ENCODE measurements at places on chromosomes 16 and 17.

GRCh38 chr17:44575403-44575802 is 18.1 kb downstream of the FZD2 start:
- DNase-seq = no peak

DNA sequence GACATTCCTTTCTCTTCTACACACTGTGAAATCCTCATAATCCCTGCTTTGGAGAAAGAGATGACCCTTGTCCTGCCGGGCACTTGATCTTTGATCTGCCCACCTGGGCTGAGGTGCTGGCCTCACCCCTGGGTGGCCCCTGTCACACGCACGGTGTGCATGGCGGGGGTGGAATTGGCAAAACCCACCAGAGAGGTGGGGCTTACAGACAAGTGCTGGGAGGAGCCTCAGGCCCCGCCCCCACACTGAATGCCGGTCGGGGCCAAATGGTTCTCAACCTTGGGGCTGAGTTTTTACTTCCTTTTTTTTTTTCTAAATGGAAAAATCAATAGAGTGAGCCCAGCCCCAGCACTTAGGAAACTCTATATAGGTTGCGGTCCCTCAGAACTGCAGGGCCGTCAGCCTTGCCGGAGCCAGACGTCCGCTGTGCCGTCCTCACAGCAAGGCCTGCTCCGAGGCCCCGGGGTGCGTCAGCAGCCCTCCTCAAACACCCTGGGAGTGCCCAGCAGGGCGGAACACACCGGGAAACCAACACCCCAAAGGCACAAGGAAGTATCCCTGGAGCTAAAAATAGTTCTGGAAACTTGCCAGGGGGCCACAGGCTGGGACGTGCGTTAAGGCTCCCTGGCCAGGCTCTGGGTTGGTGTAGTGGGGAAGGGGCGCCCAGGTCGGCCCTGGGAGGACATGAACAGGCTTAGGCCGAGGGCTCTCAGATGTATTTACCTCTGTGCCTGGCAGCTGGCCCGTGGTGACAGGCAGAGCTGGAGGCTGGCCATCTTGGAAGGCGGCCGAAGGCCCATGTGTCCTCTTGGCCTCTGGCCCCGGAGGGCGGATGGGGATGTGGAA is 11.0 kb downstream of the GPRC5C start:
- no peak for DNase-seq

DNA sequence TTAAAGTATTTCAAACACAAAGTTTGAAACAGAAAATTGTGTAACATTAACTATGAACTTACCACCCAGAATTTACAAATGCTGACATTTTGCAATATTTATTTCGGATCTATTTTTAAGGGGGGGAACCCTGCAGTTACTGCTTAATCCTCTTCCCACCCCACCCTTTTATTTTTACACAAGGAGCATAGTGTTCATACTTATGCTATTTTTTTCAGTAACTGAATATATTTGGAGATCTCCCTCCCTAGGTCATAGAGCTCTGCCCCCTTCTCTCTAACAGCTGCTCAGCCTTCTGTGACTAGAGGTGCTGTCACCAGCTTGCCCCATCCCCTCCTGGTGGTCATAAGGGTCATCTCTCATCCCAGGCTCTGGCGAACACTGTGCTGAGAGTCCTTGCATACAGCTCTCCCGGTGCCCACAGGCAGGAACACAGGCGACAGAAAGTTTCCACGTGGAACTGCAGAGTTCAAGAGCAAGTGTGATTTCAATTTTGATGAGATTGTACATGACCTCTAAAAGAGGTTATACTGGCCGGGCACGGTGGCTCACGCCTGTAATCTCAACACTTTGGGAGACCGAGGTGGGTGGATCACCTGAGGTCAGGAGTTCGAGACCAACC is 44.2 kb downstream of the SNX20 start:
- no peak for DNase-seq

DNA sequence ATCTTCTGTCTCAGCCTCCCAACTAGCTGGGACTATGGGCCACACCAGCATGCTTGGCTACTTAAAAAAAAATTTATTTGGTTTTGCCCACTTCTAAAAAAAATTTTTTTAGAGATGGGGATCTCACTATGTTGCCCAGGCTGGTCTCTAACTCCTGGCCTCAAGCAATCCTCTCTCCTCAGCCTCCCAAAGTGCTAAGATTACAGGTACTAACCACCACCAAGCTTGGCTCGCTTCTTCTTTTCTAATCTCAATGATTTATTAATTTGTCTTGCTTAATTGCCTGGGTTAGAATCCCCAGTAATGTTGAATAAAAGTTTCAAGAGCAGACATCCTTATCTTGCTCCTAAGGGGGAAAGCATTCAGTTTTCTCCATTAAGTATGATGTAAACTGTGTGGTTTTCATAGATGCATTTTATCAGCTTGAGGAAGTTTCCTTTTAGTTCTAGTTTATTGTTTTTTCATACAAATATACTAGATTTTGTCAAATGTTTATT is 65.8 kb upstream of the NACA2 start:
- DNase-seq = no peak

DNA sequence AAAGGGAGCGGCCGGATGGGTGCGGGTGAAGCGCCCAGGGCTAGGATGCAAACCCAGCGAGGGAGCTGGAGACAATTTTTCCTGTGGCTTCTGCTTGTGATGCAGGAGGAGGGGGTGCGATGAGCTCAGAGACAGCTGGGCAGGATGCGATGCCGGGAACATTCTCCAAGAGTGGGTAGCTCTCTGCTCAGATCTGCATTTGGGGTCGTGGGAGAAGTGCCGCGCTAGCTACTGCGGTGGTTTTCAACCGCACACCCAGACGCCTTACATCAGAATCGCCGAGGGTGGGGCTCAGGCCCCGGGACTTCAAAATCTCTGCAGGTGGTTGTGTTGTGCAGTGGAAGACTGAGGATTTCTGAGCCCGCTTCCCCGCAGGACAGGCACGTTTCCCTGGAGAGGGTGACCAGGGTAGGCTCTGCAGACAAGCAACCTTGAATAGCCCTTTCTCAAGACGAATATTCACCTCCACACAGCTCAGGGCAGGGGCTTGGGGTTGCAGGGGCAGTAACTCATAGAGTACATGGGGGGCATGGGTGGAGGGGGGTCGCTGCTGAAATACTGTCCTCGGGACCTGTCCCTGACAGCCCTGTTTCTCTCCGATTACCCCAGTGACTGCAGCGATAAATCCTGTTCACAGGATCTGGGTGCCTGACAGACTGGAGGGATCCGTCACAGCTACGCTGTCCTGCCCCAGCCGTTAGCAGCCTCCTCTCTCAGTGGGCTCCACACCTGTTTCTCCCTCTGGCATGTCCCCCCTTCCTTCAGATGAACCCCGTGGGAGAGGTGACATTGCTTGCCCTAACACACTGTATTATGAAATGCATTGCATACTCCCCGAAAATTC is 63.3 kb downstream of the HAPSTR1 start:
- no peak for DNase-seq

GRCh38 chr17:4509923-4510617 is 11.4 kb downstream of the SPNS2 start:
- no peak for DNase-seq

- DNase-seq = no peak
Observed at GRCh38 chr17:44004077-44004760, at the start of gene NAGS. TSS of gene NAGS (plus strand) at chr17:44004622. CDS start at chr17:44004664, 42 bp downstream.

GRCh38 chr17:41065829-41066624 is at the start of gene KRTAP2-4:
TSS of gene KRTAP2-4 (minus strand) at chr17:41065879. CDS start at chr17:41065845, 34 bp downstream.
- no peak for DNase-seq

DNA sequence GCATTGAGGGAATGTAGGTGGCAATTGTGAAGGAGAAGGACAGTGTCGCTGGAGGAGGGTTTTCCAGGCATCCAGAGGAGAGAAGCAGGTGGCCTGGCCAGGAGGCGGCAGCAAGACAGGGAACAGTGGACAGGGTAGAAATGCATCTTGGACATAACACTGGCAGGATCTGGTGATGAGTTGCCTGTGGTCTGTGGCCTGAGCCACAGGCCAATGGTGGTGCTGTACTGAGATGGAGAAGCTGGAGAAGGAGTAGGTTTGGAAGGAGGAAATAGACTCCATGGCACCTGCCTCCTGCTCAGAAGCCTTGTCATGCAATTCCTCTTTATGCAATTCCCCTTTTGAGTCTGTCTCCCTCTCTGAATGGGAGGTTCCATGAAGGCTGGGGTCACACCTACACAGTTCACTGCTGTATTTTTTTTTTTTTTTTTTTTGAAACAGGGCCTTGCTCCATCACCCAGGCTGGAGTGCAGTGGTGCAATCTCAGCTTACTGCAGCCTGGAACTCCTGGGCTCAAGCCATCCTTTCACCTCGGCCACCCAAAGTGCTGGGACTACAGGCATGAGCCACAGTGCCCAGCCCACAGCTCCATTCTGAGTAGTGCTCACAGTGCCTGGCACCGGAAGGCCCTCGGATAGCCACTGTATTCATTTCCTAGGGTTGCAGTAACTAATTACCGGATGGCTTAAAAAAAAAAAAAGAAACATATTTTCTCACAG is 13.5 kb upstream of the CACNG4 start:
- DNase-seq = no peak

DNA sequence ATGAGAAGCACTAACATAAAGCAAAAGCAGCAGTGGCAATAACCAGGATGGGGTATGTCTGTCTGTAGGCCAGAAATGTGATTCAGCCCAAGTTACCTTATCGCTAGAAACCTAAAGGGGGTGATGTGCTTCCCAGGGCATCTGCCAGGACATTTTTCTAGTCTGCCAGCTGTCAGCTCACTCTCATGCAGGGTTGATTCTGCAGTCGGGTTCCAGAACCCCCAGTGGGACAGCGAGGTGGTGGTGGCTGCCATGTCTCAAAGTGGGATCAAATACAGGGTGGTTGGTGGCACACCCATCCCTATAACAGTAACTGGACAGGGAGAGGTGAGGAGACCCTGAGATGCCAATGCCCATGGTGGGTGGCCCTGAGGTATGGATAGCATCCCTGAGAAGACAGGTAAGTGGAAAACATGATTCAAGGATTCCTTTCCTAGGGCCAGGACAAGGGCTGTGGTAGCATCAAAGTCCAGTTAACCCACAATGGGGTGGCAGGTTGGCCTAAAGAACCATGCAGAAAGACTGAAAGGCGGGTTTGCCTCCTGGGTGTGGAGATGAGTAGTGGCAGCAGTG is 84.3 kb downstream of the TNFRSF13B start:
- DNase-seq = no peak

DNA sequence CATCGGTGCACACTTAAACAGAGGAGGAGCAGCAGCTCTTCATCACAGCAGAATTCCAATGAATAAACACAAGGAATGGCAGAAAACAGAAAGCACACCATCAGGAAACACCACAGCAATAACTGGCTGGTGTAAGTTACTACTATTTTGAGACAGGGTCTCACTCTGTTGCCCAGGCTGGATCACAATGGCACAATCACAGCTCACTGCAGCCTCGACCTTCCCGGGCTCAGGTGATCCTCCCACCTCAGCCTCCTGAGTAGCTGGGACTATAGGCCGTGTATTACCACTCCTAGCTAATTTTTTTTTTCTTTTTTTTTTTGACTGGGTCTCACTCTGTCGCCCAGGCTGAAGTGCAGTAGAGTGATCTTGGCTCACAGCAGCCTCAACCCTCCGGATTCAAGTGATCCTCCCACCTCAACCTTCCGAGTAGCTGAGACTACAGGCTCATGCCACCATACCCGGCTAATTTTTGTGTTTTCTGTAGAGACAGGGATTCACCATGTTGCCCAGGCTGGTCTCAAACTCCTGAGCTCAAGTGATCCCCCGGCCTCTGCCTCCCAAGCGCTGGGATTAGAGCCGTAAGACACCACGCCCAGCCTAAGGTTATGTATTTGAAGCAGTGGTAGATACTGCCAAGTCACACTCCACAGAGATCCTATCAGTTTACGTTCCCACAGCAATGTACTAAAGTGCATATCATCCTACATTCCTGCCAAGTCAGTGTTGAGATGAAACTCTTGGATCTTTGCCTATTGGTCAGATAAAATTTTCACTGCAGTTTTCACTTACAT is 20.7 kb downstream of the TRAP1 start:
- DNase-seq = no peak

DNA sequence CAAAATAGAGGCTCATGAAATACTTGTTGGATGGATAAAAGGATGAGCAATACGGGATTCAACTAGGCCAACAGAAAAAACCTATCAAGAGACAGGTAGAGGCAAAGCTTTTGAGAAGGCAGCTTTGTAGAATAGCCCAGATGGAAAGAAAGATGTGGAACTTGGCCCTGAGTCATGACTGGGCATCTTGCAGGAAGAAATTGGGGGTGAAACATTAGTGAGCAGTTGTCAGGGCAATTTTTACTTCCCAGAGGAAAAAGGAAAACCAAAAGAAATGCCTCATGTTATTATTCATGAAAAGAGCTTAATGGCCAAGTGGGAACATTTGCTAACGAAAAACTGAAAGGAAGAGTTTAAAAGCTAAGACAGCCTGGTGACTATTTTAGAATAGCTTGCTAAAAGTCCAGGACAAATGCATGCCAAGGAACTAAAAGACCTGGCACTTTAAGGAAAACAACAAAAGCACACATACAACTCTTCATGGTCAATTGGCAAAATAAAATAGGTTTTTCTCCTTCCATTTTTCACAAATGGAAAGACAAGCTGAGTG is 180.1 kb downstream of the HS3ST3A1 start:
- no peak for DNase-seq

DNA sequence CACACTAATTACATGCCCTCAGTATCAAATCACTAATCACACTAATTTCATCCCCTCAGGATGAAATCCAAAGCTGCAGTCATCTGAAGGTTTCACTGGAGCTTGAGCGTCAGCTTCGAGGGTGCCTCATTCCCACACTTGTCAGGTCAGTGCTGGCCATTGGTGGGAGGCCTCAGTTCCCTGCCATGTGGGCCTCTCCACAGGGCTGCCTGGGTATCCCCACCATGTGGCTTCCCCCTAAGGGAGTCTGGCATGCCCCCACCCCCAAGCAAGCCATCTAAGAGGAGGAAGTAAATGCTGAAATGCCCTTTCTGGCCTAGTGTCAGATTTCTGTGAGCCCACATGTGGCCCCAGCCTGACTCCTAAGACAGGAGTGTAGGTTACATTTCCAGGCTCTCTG is 78.6 kb upstream of the CDH5 start:
- DNase-seq = no peak

DNA sequence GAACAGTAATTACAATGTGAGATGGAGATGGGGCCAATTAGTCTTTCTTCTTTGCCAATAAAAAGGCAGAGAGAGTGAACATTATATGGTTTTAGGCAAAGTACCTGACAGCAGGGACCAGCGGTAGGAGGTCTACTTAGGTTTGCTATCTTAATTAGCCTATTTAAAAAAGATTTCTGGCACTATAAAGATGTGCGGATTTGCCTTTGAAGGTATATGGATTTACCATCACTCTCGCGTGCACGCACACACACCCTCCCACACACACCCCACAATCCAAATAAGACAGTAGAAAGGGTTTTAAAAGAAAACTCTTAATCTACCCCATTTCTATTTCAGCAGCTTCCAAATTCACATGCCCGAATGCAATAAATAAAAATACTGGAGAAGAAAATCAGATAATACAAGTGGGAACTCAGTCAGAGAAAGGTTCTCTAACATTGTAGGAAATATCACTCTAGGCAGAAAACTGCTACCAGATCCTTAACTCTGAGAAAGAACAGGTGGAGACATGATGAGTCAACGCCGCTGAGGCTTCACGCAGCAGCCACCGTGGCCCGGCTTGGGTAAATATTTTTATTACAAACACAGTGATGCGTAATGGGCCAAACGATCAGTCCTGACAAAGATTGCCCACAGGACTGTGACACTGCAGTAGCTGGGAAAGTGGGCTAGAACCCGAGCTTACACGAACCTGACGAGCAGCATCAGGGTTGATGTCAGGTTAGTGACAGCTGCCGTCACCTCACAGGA is 66.6 kb upstream of the AXIN2 start:
- DNase-seq = peak; percentile 27
